ENCODE measurements at places on chromosomes 6 and 20. TPM values are rescaled to one million over a fixed set of nuclear protein-coding genes. Genes with fewer than 3 reads are reported as not detected.

The TUBB1 gene
- not detected for total RNA-seq

DNA sequence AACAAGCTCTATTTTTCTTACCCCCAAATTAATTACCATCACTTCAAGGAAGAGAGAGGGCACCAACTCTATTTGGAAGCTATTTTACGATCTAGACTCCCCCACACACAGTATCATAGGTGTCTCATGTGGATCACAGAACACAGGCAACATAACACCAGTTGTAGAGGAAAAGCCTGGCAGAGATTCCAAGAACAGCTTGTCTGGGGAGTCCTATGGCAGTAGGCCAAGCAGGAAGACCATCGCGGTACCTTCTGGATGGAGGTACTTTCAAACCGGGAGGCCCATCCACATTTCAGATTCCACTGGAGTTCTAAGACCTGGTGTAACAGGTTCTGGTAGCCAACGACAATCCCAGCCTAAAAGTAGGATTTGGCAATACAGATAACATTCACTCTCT, 37.6 kb upstream of the SPDEF start:
- no peak for DNase-seq

DNA sequence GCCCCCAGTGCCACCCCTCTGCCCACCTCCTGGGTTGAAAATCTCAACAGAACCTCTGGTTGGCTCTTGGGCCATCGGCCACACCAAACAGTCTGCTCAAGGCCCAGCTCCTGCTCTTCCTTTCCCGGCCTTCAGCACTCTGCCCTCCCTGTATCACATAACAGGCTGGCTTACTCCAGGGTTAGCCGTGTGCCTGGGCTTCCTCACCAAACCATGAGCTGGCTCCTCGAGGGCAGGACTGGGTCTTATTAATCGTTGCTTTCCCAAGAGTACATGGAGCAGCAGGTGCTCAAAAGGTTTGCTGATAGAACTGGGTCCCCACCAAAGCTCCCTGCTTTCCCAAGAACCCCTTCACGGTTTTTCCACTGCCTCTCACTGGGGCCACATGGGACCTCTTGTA, 12.7 kb upstream of the FAM83C start:
- no peak for DNase-seq

DNA sequence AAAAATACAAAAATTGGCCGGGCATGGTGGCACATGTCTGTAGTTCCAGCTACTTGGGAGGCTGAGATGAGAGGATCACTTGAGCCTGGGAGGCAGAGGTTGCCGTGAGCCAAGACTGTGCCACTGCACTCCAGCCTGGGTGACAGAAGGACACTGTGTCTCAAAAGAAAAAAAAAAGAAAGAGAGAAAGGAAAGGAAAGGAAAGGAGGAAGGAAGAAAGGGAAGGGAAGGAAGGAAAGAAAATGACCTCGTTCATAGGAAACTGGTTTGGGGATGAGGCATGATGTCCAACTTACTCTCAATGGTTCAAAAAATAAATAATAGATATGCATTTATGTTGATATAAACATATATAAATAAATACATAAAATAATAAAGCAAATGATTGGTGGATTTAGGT, 6.8 kb upstream of the BFSP1 start:
- DNase-seq = no peak

DNA sequence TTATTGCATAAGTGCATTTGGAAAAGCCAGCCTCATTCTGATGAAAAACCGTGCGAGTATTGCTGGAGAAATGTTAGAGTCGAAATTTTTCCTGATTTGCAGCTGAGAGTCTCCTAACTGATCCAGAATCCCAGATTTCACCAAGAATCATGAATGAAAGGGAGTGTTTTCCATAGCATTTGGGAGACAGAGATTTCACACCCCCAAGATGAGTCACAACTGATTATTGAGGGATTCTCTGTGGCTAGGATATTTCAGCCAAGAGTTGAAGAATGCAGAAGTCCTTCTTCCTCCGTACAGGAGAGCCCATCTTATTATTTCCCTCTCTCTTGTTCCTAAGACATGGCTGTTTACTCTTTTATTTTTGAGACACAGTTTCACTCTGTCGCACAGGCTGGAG, 82.2 kb upstream of the SALL4 start:
- peak; percentile 15 for DNase-seq

Measured in MCF 10A (cell line).